ENCODE measurements at places on chromosomes 5 and 9. TPM values are rescaled to one million over a fixed set of nuclear protein-coding genes. Genes with fewer than 3 reads are reported as not detected.

Gene CCL21
- total RNA-seq = 1.7 TPM

GRCh38 chr9:130901498-130902203 is 5.0 kb upstream of the QRFP start:
- DNase-seq = no peak

Gene NUTM2G
- not detected for total RNA-seq

- no peak for DNase-seq
Measured at GRCh38 chr9:2700909-2701550, 16.3 kb upstream of the KCNV2 start.

GRCh38 chr9:92294297-92294676 is 790 bp upstream of the IARS1 start:
- no peak for DNase-seq

Gene PLCXD3
- 2.6 TPM for total RNA-seq

GRCh38 chr9:128150594-128151308 is 1.5 kb downstream of the LCN2 start:
- peak; percentile 41 for DNase-seq

Gene CCNB1
- total RNA-seq = 23.7 TPM

GRCh38 chr5:160504906-160505305 is 83.3 kb downstream of the PTTG1 start:
- no peak for DNase-seq

GRCh38 chr5:43312699-43313034 is 545 bp downstream of the HMGCS1 start:
- DNase-seq = no peak

Gene TTLL11
- 13.4 TPM for total RNA-seq

- no peak for DNase-seq
Measured at GRCh38 chr9:92196400-92196799, 81.2 kb upstream of the SPTLC1 start.

GRCh38 chr9:108477529-108478006 is 378.2 kb downstream of the ACTL7B start:
- DNase-seq = peak; percentile 68

DNA sequence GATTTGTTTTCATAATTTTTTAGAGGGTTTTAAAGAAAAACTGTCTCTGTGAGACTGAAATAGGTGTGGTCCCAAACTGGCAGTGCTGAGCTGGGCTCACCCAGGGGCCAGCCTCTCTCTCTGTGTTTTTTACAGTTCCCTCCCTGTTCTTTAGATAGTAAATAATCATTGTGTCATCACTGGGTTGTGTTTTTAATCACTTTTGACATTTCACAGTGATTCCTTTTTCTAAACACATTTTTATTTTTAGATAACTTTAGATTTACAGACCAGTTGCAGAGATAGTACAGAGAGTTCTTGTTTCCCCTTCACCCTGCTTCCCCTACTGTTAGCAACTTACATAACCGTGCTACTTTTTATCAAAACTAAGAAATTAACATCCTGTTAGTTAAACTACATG is 44.4 kb downstream of the MAP1B start:
- no peak for DNase-seq

DNA sequence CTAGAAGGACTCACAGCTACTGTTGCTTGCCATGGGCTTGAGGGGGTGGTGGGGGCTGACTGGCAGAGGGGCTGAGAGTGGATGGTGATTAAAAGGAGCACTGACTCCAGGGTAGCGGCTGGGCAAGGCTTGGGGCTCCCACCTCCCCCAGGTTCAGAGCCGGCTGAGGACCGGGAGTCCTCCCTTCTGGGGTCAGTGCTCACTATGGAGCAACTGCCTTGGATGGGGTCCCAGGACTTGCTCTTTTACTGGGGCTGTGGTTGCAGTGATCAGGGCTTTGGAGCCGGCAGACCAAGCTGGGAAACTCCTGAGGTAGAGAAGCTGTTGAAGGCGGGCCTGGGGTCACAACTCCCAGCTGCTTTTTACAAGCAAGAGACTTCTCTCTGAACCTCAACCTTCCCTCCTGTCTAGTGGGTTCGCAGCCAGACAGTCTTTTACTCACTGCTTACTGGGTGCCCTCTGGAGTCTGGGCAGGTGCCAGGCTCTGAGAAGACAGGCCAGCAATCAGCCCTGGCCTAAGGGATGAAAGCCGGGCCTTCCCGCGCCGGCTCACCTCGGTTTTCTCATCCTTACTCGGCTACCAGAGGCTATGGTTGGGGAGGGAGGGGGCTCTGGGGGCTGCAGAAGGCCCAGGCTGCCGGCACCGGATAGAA is 795 bp upstream of the ASS1 start:
- DNase-seq = no peak

GRCh38 chr9:78370991-78371390 is 74.1 kb downstream of the PSAT1 start:
- DNase-seq = no peak

Gene MYORG
- 31.3 TPM for total RNA-seq

Gene CARTPT
- not detected for total RNA-seq

DNA sequence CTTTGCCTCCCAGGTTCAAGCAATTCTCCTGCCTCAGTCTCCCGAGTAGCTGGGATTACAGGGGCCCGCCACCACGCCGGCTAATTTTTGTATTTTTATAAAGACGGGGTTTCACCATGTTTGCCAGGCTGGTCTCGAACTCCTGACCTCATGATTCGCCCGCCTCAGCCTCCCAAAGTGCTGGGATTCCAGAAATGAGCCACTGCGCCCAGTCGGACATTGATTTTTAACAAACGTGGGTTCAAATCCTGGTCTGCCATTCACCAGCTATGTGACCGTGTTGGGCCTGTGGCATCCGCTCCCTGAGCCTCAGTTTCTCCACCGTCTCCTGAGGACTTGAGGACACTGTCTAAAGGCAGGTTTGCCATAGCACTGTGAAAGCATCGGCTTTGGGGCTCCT is 41.8 kb upstream of the NEK6 start:
- DNase-seq = peak; percentile 17

Gene ITGA2
- 8.3 TPM for total RNA-seq

- DNase-seq = peak; percentile 90
Measured at GRCh38 chr5:16616536-16617273, at the start of gene RETREG1. Gene RETREG1 (minus strand): TSS chr5:16616997. CDS start chr5:16616971, 26 bp downstream.

Gene EFNA5
- 45.1 TPM for total RNA-seq

Gene RNF44
- 22.8 TPM for total RNA-seq

Gene IL9
- total RNA-seq = not detected

DNA sequence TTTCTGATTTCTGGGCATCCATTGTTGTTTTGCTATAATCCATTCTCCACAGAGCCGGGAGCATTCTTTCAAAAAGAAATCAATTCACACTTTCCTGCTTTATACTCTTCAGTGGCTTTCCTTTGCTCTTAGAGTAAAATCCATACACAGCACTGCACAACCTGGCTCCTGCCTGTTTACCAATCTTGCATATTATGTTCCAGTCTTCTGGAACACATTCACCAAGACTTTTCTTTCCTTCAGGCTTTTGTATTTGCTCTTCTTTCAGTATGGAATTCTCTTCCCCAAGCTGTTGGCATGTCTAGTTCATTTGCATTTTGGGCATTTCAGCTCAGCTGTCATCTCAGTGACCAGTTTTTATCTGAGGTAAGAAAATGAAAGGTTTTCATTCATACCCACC is 6.3 kb downstream of the RFESD start:
- DNase-seq = no peak

DNA sequence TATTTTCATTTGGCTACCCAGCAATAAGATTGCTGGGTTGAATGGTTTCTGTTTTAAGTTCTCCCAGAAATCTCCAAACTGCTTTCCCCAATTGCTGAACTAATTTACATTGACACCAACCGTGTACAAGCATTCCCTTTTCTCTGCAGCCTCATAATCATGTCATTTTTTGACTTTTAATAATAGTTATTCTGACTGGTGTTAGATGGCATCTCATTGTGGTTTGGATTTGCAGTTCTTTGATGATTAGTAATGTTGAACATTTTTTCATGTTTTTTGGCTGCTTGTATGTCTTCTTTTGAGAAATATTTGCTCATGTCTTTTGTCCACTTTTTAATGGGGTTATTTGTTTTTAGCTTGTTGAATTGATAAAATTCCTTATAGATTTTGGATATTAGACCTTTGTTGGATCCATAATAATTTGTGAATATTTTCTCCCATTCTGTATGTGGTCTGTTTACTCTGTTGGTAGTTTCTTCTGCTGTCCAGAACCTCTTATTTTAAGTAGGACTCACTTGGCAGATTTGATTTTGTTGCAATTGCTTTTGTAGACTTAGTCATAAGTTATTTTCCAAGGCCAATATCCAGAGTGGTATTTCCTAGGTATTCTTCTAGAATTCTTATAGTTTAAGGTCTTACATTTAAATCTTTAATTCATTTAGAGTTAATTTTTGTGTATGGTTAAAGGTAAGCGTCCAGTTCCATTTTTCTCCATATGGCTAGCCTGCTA is 793.7 kb downstream of the BRINP1 start:
- DNase-seq = no peak

DNA sequence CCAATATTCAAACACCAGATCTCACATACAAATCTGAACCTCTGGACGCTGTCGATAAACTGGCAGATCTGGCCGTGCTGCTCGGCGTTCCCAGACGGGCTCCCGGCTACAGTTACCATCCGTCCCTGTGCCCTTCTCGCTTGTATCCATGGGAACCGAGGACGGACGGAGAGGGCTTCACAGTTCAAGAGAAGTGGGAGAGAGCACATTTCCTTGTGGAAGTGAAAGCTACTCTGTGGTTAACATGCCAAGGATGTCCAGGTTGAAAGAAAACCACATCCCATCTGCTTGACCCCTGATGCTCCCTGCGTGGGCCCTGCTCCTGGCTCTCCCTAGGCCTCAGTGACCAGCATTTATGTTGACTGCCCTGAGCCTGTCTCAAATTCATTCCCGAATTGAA is 6.3 kb upstream of the DBN1 start:
- no peak for DNase-seq

Gene ENG
- 44.3 TPM for total RNA-seq

DNA sequence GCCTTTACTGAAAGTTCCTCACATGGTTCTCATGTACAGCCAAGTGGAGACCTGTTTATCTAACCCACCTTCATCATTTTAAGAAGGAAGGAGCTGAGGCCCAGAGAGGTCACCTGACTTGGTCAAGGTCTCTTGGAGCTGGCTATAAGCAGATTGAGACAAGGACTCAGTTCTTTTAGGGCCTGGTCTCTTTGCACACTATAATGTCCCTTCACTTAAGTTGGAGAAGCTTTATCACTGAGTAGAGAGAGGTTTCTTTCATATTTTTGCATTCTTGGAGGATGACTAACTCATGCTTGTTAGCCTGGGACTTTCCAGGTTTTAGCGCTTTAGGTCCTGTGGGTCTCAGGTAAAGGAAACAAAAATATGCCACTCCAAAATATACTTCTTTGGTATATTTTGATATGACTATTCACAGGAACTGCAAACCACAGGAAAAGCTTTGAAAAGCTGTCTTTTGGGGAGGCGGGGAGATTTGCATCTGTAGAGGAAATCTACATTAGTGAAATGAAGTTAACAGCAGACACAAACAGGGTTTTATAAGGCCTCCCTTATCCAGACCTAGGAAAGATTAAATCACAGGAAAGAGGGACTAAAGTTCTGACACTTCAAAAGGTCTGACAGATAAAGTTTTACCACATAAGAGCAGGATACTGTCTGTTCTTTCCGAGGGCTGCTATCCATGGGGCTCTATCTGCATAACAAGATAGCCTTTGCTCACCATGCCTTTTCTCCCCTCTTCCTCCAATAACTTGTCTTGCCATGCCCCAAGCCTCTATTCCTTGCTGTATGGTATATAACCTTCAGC is 95.8 kb upstream of the ANKRD55 start:
- no peak for DNase-seq

Gene PDLIM7
- total RNA-seq = 68.3 TPM

DNA sequence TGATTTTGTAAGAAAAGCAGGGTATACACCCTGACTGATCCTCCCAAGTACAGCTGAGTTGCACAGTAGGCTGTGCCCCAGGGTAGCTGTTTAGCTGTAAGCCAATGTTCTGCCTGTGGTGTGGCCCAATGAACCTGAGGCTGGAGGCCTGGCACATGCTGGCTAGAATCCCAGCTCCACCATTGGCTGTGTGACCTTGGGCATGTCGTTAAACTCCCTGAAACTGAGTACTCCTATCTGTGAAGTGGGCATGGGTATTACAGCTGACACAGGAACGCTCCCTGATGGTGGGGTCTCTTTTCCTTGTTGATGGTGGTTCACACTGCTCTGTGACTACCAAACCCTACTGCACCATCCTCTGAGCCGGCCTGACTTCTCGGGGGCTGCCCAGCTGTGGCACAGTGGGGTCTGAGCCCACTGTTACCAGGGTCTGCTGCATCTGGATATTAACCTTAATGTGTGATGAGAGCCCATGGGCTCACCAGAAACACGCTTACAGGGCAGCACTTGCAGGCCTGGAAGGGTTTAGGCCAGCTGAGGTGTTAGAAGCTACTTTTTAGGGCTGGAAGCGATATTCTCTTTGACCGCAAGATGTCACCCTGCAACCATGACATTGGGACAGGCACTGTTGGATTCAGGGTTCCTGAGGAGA is 7.0 kb upstream of the GADD45G start:
- DNase-seq = peak; percentile 64

- DNase-seq = no peak
Measured at GRCh38 chr5:42875785-42876374, 64.2 kb upstream of the SELENOP start.

DNA sequence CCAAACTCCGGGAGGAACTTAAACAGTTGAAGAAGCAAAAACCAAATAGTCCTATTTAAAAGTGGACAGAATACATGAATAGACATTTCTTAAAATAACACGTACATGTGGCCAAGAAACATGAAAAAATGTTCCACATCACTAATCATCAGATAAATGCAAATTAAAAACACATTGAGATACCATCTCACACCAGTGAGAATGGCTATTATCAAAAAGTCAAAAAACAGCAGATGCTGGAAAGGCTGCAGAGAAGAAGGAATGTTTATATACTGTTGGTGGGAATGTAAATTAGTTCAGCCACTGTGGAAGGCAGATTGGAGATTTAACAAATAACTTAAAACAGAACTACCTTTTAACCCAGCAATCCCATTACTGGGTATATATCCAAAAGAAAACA is 283.0 kb upstream of the IZUMO3 start:
- DNase-seq = no peak

DNA sequence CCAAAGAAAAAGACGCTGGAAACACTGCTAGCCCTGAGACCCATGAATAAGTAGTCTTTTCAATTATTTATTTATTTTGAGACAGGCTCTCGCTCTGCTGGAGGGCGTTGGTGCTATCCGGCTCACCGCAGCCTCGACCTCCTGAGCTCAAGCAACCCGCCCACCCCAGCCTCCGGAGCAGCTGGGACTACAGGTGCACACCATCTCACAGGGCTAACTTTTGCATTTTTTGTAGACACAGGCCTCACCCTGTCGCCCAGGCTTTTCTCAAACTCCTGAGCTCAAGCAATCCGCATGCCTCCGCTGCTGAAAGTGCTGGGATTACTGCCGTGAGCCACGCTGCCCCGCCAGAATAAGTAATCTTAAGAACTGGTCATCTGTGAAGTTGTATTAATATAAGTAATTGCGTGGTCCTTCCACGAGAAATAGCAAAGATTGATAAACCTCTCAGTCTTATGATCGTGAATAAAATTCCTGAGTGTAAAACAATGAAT is 1.6 kb downstream of the ANXA2R start:
- peak; percentile 42 for DNase-seq

GRCh38 chr9:127942216-127943010 is 4.8 kb upstream of the DPM2 start:
- DNase-seq = peak; percentile 90

Gene WDR70
- total RNA-seq = 131 TPM

Gene CCL27
- not detected for total RNA-seq

- no peak for DNase-seq
Measured at GRCh38 chr9:14127656-14128055, 186.3 kb downstream of the NFIB start.

Measured in stomach (tissue), 19 donors.